ENCODE measurements at places on chromosomes 3 and 15.

DNA sequence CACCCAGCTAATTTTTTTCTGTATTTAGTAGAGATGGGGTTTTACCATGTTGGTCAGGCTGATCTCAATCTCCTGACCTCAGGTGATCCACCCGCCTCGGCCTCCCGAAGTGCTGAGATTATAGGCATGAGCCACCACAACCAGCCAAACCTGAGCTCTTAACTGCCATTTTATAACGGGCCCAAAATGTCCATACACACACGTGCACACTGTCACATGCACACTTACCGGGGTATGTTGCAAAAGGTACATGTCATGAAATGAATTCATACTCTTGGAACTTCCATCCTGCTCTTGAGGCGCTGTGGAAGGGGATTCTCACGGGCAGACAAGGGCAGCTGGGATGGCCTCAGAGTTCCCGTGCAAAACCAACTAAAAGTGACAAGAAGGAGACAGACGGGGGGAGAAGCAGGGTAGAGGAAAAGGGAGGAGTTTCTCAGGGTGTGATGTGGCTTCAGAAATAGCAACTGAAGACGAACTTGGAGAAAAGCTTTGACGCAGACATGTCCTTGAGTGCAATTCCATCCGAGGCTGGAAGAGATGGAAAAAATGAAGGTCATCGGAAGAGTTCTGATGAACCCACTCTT is 110.9 kb downstream of the BDH1 start:
- no peak for DNase-seq

- no peak for DNase-seq
These were observed 2.8 kb upstream of the ILDR1 start for GRCh38 chr3:122024800-122025199.

DNA sequence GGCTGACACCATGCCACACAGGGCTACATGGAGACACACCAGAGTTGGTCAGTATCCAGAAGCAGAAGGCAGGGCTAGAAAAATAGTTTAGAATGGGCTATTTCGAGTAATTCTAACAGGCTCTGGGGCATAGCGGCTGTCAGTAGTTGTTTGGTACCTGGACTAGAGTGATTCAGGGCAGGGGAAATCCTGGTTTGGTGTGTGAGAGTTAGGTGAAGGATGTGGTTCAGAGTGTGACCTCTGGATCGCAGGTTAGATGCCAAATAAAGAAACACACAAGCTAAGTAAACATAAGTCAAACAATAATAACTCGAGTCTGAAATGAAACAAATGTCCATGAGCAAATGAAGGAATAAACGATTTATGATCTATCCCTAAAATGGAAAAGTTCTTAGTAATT is 31.5 kb downstream of the CNTN3 start:
- DNase-seq = no peak

DNA sequence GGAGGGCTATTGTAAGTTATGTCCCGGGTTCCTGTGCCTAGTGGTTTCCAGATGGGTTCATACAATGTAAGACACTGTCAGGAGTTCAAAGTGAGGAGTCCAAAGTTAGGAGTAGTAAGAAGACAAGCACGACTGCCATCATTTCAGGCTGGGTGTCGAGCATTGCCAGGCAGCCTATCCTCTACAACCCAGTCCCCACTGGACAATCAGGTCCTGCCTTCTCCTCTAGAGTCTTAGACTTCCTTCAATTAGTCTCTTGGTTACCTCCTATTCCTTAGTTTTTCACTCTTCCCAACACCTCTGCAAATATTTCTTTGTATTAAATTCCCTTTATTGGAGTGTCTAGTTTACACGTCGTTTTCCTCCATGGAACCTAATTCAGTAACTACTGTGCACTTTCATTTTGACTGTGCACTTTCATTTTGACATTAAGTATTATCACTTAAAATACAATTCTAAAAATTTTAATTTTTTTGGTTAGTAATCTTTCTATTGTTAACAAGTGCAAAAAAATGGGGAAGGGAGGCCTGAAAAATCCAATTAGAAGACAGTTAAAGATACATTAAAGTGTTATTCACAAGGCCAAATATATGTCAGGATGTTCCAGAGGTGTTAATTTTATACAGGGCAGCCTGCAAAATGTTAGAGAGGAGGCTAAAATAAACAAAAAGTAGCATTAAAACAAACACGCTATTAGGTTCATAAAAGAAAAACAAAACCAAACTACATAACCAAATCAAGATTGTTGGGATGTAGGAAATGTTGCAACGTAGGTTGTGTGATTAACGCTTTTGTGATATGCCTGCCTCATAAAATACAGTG is 155.3 kb downstream of the TBL1XR1 start:
- no peak for DNase-seq

DNA sequence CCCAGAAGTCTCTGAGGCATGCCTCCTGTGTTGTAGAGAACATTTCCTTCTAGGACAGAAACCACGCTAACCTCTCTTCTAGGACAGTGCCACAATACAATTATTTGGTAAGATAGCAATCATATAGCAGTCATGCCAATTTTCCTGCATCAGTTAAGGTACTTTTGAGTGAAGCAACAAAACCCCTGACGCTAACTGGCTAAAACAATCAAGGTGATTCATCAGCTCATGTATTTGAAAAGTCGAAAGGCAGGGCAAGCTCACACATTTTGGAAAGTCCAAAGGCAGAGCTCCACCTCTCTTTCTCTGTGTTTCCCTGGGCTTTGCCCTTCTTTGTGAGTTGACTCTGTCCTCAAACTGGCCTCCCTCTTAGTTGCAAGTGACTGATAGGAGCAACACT is 10.1 kb downstream of the TERC start:
- no peak for DNase-seq

DNA sequence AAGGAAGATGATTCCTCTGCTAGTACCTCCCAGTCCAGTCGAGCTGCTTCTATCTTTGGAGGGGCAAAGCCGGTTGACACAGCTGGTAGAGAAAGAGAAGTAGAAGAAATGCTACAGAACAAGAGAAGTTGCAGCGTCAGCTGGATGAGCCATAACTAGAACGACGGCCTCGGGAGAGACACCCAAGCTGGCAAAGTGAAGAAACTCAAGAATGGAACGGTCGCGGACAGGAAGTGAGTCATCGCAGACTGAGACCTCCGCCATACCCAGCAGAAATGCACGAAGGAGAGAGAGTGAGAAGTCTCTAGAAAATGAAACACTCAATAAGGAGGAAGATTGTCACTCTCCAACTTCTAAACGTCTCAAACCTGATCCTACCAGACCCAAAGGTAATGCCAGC is 19.0 kb upstream of the PARP14 start:
- DNase-seq = no peak

- DNase-seq = no peak
These were observed 67.8 kb upstream of the CDAN1 start for GRCh38 chr15:42804739-42805138.
